Activated CD8-positive, alpha-beta memory T cell treated with anti-CD3 and anti-CD28 coated beads for 48 hours (primary cell): ENCODE measurements at places on chromosomes 11 and 22.
A peak's percentile ranks its signal among the peaks of the same experiment; 100 is the strongest.

GRCh38 chr11:35629914-35630313 is 11.7 kb downstream of the FJX1 start:
- DNase-seq, result no peak

DNA sequence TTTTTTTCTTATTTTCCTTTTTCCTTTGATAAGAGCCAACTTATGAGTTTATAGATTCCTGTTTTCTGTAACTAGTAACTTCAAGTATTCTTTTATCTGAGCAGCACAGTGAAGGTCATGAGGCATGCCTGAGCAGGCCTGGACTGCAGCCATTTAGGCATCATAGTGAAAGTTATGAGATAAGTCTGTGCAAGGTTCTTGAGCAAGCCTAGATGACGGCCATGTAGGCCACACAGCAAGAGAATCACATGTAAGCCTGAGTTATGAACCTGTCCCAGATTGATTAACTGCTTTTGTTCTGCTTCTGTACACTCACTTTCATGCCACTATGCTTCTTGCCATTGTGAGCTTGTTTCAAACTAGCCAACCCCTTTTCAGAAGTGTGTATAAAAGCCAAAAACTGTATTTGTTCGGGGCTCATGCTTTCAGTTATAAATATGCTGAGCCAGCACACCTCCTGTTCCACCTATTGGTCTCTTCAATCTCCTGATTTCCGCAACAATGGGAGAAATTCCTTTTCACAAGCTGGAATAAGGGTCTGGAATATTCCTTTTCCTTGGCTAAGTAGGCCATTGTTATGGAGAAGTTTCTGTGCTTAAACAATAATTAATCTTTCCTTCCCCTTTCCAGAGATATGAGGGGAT is 745.7 kb downstream of the FAM181B start:
- DNase-seq, result no peak

DNA sequence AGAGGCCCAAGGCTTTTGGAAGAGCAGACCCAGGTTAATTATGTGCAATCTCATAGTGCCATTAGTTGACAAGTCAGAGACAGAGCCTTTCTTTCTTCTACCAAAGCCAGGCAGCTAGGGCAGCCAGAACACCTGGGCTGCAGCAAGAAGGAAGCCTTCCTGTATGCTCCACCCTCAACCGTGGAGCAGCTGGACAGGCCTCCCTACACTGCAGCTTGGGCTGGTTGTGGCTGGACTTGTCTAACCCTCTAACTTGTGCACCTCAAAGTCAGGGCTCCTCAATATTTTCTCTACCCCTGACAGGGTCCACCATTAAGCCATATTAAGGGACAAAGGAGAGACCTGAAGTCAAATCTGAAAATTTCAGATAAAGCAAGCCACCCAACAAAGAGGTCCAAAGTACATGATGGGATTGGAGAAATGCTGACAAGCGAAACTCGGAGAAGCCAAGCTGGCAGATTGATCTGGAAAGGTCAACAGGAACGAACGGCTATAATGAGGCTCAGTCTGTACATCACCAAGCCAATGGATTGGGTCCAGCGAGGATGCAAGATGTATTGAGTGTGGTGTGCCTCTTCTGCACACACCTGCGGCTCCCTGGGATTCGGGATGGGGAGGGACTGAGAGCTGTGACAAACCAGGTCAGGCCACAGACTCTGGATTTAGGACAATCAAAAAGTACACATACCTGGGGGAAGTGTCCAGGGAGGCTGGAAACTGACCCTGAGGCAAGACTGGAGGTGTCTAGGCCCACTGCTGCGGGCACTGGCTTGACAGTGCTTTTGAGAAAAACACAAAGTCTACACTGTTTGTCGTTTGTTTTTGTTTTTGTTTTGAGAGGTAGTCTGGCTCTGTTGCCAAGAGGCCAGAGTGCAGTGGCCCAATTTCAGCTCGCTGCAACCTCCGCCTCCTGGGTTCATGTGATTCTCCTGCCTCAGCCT is 11.7 kb upstream of the SLC43A3 start:
- DNase-seq, result no peak

- DNase-seq, result no peak
These were observed 13.2 kb upstream of the MICAL2 start for GRCh38 chr11:12097219-12097618.

DNA sequence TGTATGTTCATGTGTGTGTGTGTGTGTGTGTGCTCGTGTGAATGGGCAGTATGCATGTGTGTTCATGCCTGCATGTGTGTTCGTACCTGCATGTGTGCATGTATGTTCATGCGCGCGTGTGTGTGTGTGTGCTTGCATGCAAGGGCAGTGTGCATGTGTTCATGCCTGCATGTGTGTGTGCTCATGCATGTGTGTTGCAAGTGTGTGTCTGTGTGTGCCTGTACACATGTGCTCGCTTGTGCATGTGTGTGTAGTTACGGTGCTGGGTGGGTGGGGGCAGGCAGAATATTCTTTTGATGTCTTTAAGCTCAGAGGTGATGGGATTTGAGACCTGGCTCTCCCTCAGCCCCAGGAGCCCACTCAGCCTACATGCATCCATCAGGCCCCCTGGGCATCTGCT is 822.1 kb downstream of the BRD1 start:
- no peak for DNase-seq

DNA sequence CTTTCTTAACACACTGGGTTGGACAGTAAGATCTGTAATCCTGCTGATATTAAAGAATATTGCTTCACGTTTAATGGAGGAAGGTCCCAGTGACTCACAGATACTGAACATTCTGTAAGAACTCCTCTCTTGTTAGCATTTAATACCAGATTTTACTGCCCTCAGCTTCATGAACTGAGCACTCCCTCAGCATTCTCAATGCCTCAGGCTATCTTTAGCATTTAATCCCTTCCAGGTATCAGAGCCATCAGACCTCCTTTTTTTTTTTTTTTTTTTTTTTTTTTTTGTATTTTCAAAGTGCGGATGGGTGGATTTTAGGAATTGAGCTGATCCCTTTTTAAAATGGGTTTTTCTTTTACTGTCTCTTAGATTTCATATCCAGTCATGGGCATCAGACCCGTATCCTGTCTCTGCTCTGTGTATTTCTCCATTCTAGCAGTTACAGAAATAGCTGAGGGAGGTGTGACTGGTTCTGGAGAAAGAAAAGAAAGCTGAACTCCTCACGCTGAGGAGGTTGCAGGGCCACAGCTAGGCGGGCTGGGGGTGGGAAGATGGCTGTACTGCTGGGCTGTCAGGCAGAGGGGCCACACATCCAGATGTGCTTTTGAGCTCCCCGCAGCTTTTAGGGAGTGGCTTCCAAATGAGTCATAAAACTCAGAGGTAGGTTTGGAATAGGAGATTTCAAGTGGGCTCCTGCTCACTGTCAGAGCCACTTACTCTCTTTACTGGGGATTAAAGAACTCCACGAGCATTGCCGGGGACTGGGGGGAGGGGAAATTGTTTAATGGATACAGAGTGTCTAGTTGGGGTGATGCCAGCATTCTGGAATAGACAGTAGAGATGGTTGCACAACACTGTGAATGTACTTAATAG is 97.0 kb downstream of the SYT9 start:
- no peak for DNase-seq

GRCh38 chr11:26623076-26623659 is 51.1 kb upstream of the MUC15 start:
- no peak for DNase-seq

GRCh38 chr11:33670250-33671011 is 30.2 kb downstream of the C11orf91 start:
- no peak for DNase-seq

GRCh38 chr11:20102397-20102796 is 57.9 kb downstream of the DBX1 start:
- no peak for DNase-seq

- no peak for DNase-seq
These were observed 8.8 kb downstream of the H19 start for GRCh38 chr11:1988667-1989317.

GRCh38 chr11:10117709-10118351 is 176.2 kb downstream of the SBF2 start:
- DNase-seq, result no peak

- DNase-seq, result no peak
These were observed 62.7 kb downstream of the IGF2 start for GRCh38 chr11:2076441-2076840.

DNA sequence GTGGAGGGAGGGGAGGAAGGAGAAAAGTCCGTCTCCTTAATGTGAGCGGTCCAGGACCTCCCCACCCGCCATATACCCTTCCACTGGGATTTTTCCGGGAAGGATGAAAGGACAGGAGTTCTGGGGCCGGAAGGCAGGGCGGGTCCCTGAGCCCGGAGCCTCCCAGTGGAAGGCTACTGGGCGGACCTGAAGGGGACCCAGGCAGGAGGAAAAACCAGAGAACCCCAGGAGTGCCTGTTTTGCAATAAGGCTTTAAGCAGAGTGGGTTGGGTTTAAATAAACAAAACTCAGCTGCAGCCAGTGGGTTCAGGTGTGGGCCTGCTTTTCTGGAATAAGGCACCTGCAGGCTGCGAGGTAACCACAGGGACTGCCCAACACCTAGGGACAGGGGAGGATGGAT is 1.7 kb upstream of the CELSR1 start:
- no peak for DNase-seq

DNA sequence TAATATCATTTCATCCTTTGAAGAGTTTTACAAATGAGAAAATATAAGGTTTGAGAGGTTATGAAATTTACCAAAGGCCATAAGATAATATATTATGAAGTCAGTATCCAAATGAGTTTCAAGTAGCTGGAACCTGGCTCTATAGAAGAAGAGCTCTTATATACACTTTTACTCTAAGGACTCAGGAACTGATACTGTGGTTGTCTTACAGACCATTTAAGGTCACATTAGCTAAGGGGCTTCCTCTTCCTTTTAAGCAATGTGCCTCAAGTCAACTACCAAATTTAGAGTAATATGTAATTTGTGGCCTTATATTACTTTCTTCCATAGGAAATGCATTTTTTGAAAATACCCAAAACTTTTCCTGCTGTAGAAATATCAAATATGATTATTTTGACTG is 369.3 kb downstream of the DLG2 start:
- no peak for DNase-seq

DNA sequence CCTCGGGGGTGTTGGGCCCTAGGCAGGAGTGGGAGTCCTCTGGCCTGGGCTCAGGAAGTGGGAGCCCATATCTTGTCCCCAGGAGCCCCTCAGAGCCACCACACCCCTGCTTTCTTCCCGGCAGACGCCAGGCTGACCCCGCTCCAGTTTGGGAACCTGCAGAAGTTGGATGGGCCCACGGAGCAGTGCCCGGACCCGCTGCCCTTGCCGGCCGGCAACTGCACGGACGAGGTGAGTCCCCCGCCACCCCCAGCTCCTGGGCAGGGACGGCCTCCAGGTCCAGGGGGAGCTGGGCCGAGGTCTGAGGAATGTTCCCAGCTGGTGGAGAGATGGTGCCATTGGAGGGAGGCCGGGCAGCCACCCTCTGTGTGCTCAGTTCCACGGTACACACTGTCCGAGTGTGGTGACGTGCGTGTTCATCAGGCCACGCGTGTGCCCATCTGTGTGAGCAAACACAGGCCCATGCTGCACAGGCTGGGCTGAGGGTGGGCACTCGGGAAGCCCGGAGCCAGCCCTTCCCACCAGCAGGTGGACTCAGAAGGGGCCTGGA is 4.8 kb downstream of the MUC5B start:
- DNase-seq, result no peak

DNA sequence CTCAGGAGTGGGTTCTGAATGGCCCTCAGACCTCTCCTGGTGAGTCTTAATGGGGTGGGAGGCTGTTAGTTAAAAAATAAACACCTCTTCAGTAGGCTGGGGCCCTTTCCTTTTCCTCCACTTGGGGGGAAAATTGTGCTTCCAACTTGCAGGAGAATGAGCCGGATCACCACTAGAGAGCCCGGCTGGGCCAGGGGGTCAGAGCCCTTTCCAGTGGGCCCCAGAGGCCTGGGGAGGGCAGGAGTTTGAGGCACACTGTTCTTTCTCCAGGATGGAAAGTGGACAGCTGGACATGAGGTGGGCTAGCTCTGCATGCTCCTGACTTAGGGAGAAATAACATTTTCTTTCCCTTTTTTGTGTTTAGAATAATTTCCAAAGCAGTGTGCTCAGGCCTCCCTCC is 32.8 kb downstream of the B3GAT1 start:
- DNase-seq, result no peak

- peak; percentile 6 for DNase-seq
These were observed 607 bp downstream of the PLAAT3 start for GRCh38 chr11:63613517-63614135.

- DNase-seq, result no peak
These were observed 686.6 kb upstream of the FAT3 start for GRCh38 chr11:91538065-91538464.

GRCh38 chr11:84780689-84781293 is 846.4 kb downstream of the DLG2 start:
- DNase-seq, result no peak

DNA sequence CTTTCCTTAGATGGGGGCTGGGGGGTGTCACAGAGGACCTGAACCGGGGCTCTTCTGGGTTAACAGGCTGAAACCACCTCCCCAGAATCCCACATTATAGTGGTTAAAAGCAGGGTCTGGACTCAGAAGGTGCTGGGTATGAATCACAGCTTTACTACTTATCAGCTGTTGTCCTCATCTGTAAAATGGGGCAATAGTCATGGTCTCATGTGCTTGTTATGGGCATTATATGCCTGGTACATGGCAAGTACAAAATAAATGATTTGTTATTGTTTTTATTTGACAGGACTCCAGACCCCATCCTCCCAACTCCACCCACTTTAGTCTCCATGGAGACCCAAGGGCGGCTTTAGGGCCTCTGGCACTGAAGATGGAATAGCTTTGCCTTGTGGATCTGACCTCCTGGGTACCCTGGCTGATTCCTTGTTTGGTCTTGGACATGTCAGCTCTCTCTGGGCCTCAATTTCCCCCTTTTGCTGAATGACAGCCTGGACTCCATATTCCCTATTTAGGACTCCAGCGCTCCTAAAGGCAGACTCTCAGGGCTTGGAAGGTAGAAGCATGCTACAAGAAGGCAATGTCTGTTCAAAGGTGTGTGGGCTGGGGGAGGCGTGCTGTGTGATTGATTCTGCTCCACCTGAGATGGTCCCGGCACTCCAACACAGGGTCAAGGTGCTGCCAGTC is 812 bp upstream of the SMTN start:
- no peak for DNase-seq

- no peak for DNase-seq
These were observed 36.5 kb upstream of the MOB2 start for GRCh38 chr11:1523077-1523476.

- no peak for DNase-seq
These were observed 471.7 kb downstream of the NTM start for GRCh38 chr11:131841925-131842635.

DNA sequence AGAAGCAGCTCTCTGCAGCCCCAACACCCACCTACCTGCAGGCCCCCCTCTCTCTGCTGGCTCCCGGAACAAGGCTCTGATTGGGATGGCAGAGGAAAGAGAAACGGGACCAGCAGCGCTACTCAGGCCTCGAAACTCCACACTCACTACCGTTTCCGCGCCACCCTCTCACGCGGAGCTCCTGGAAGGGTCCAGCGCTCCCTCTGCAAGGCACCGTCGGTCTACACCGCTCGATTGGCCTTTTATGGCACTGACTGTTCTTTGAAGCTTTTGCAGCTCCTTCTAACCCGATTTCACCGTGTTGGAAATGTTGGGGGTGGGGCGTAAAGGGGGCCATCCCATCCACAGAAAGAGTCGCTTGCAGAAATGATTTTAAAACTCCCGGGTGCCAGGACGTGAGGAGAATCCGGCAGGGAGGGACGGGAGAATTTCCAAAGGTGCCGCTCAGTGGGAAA is 323 bp upstream of the PANX1 start:
- DNase-seq, result no peak

- no peak for DNase-seq
These were observed 2.6 kb downstream of the GDPD5 start for GRCh38 chr11:75523189-75523588.
